ENCODE measurements at places on chromosomes 16 and 17.

- no peak for DNase-seq
These were observed 17.8 kb upstream of the MPHOSPH6 start for GRCh38 chr16:82187829-82188228.

- no peak for DNase-seq
These were observed 94.7 kb upstream of the TNRC6C start for GRCh38 chr17:77863814-77864161.

DNA sequence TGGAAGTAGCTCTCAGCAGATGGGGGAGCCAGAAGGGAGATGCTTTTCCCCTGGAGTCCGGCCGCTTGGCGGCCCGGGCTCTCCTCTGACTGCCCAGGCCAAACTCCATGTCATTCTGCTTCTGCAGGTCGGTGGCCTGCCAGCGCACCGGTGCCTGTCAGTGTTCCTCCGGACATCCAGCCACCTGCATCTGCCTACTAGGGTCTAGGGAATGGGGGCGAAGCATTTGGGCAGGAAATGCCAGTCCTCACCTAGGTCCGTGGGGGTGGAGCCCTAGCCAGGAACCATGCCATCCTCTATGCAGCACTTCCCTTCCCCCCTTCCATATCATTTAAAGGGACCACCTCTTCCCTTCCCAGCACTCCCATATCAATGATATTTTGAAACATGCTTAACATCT lies 34.2 kb downstream of the GJC1 start:
- no peak for DNase-seq

GRCh38 chr16:67701420-67701819 lies 17.7 kb downstream of the GFOD2 start:
- DNase-seq: no peak

GRCh38 chr17:64551461-64551860 lies 44.7 kb downstream of the CEP95 start:
- no peak for DNase-seq

GRCh38 chr17:40175928-40176753 lies 1.1 kb upstream of the RAPGEFL1 start:
- no peak for DNase-seq

DNA sequence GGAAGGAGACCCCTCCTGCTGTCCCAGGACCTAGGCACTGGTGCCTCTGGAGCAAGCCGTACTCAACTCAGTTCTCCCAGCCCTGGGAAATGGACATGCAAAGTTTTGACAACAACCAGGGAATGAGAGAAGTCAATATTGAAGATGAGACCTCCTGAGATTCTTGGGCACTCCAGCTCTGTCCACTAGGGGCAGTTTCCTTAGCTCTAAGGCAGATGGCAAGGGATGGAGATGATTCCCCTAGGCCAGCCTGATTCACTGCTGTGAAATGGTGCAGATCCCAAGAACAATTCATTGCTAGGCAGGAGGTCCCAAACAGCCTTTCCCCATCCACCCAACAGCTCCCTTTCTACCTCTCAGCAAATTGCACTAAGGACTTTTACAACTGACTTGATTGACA lies 20.5 kb upstream of the SDR42E2 start:
- no peak for DNase-seq

GRCh38 chr16:14003074-14003570 lies 68.0 kb upstream of the MRTFB start:
- no peak for DNase-seq

DNA sequence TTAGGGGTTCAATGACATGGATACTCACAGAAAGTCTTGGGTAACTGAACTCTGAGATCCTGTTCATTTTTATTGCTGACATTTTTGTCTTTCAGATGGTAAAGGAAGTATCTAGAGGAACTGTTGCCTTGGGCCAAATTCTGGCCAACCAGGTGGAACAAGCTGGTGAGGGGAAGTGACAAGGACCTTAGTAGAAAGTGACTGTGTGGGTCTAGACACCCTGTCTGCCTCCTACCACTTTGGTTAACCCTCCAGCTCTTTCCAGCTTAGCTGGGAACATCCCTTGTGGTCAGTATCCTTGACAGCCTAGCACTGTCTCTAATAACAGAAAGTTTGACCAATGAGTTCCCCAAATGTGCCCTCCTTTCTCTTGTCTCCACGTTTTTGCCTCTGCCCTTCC lies 28.8 kb upstream of the PRKCB start:
- no peak for DNase-seq

- no peak for DNase-seq
These were observed 16.2 kb upstream of the ASGR2 start for GRCh38 chr17:7130621-7131422.

- no peak for DNase-seq
These were observed 4.6 kb upstream of the GHDC start for GRCh38 chr17:42198897-42199296.

GRCh38 chr16:26475596-26475995 lies 591.1 kb upstream of the C16orf82 start:
- no peak for DNase-seq

DNA sequence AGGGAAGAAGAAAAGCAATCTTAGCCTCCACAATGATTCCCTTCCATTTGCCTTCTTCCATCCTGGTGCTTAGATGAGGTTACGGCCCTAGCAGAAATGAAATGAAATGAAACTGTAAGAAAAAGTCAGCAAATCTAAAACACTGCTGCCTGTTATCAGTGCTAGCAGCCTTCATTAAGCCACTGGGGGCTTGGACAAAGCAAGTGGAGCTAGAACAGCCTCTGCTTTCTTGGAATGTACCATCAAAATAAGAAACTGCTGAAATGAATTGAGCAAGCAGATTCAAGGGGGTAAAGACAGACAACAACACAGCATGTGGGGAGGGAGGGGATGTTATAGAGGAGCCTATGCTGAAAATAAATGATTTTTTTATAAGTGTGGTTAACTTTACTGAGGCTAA lies 5.1 kb downstream of the ANKFN1 start:
- DNase-seq: no peak

DNA sequence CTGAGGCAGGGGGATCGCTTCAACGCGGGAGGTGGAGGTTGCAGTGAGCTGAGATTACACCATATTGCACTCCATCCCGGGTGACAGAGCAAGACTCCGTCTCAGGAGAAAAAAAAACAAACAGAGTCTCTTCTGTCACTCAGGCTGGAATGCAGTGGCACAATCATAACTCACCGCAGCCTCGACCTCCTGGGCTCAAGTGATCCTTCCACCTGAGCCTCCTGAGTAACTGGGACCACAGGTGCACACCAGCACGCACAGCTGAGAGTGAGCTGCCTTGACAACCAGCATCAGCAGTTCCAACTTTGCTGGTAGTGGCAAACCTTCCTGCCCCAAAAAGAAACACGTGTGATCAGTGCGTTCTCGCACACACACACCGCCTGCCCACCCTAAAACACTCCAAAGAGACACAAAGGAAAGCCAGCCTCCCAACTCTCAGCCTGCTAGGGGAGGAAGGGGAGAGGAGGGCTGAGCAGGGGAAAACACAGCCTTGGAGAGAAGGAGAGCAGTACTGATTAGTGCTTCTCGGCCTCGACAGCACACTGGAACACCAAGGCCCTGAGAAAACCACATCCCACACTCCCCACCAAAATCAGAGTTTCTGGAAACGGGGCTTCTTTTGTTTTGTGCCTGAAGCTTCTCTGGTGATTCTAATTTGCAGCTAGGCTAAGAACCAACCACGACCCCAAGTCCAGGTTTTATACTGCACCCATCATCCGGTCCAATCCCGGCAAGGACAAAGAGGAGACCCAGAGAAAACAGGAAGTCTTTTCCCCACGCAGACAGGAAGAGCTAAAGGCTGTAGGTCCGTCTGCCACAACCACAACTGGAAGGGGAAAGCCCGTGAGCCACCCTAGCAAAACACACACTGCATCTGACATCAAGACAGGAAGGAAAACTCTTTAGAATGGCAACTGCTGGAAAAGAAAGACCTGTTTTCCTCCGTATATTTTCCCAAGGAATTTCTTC lies 28.8 kb downstream of the ZCCHC14 start:
- DNase-seq: peak; percentile 34

DNA sequence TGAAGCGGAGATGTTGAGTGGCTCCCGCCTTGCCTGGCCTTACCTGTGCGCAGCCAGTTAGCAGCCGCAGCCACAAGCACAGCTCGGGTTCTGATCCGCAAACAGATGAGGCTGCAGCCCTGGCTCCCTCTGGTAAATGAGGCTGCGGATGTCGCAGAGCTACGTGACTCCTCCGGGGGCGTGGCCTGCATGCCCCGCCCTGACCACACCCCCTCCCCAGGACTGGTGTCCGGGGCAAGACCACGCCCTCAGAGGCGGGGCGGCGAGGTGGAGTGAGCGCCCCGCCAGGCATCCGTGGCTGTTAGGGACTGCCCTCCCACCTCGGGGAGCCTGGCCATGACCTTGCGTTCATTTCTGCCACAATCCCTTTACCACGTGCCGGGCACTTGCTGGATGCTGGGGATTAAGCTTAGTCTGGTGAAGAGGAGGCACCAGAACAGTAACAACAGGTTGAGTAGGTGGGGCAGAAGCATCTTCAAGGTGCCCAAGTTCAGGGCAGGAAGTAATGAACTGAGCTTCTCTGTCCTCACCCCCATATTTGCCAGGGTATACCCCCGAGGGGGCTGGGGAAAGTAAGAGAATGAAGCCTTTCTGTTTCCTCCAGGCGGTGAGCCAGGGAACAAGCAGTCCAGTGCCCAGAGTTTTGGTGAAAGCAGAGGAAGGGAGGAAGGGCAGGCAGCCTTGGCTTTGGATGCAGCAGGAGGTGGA lies at the start of gene ALDOC:
TSS of gene ALDOC (minus strand) at position 138 of the 708 bp plus-strand sequence. CDS start 1,363 bp downstream, outside the sequence.
- DNase-seq: peak; percentile 98

GRCh38 chr16:20740901-20741521 lies 607 bp downstream of the THUMPD1 start:
- peak; percentile 92 for DNase-seq

- no peak for DNase-seq
These were observed 18.5 kb upstream of the RMI2 start for GRCh38 chr16:11326737-11327276.

DNA sequence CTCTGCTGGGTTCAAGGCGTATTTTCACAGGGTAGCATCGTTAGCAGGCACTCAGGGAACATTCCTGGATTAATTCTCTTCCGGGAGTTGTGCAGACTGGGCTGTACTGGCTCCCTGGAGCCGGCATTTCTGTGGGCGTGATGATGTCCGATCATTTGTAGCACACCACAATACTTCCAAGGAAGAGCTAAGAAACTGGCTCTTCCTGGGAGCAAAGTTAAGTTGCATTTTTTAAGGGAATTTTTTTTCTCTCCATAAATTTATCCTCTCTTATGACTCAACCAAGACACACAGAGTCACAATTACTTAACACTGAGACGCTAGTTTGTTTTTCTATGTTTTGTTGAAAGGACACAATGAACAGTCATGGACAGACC lies 211.6 kb upstream of the FOXF1 start:
- DNase-seq: no peak

- no peak for DNase-seq
These were observed 123.3 kb downstream of the CDK5R1 start for GRCh38 chr17:32609884-32610650.

DNA sequence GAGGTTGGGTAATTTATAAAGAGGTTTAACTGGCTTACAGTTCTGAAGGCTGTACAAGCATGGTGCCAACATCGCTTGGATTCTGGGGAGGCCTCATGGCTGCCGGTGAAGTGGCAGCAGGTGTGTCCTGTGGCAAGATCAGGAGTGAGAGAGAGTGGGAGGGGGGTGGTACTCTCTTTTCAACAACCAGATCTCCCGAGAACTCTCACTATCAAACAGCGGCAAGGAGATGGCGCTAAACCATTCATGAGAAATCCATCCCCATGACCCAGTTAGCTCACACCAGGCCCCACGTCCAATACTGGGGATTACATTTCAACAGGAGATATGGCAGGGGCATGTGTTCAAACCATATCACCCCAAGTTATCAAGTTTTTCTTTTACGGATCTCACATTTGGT lies 44.0 kb upstream of the CBX4 start:
- no peak for DNase-seq

GRCh38 chr17:58513267-58513964 lies 1.0 kb downstream of the MTMR4 start:
- no peak for DNase-seq

- no peak for DNase-seq
These were observed 4.3 kb upstream of the PSMC3IP start for GRCh38 chr17:42581744-42582270.

DNA sequence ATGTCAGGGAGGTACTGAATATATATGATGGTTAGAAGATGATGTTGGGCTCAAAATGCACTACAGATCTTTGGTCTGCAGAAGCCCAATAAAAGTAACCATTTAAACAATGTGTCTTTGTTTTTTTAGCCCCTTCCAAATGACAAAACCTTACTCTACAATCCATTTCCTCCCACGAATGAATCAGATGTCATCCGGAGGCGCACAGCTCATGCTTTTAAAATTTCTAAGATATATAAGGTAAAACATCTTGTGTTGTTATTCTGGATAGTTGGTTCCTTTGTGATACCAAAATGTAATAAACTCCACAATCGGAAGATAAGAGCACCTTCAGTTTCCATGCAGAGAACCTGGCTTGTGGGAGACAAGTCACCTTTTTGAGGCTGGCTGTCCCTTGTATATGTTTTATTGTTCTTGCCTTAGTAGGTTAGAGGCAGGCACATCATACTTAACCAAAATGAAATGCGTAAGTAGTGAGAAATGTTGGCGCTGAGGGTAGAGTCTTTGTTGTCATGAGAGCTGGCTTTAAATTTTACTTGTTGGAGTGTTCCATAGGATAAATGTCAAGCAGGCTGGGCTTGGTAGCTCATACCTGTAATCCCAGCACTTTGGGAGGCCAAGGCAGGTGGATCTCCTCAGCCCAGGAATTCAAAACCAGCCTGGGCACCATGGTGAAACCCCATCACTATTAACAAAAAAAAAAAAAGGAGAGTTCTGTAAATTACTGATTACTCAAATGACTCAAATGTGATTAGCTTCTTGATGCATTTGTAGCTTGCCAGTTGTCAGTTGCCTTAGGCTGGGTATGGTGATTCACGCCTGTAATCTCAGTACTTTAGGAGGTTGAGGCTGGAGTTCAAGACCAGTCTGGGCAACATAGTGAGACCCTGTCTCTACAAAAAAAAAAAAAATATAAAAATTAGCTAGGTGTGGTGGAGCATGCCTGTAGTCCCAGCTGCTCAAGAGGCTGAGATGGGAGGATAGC lies 19.7 kb upstream of the SNTB2 start:
- DNase-seq: no peak

- peak; percentile 70 for DNase-seq
These were observed 5.4 kb downstream of the MYO1C start for GRCh38 chr17:1486802-1487695.

GRCh38 chr17:33521784-33522183 lies 228.7 kb upstream of the ASIC2 start:
- no peak for DNase-seq

GRCh38 chr16:66926171-66926947 lies 1.0 kb upstream of the RRAD start:
- no peak for DNase-seq

DNA sequence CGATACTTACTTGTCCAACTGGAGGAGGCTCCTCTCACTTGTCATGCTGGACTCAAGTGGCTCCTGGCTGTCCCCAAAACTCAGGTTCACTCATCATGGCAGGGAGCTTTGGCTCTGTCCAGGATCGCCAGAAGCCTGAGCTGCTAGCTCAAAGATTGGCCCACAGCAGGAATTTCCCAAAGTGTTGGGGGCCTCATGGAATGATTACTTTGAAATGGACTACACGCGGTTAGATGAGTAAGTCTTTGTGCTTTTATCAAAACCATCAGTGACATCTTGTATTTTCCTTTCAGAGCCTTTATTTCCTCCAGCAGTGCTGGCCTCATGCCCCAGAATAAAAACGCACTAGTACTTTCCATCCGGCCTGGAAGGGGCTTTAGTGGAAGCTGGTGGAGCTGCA lies 29.2 kb upstream of the PHB1 start:
- DNase-seq: no peak
